ENCODE measurements at places on chromosomes 4 and X.

DNA sequence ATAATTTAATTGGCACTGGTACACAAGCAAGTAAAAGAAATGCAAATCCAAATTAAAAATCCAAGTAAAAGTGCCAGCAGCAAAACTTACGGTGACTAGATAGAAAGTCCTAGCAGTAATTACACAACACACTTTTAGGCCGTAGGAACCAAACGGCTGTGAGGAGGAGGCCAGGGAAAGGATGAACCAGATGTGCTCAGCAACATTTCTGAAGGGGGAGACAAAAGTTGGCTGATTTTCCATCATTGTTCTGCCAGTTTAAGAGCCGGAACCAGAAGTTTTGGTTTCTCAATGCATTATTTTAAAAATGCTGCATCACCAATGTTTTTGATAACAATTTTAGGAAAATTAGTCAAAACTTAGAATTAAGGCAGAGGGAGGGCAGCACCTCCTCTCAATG, 68.7 kb upstream of the ENPP6 start:
- no peak for DNase-seq

DNA sequence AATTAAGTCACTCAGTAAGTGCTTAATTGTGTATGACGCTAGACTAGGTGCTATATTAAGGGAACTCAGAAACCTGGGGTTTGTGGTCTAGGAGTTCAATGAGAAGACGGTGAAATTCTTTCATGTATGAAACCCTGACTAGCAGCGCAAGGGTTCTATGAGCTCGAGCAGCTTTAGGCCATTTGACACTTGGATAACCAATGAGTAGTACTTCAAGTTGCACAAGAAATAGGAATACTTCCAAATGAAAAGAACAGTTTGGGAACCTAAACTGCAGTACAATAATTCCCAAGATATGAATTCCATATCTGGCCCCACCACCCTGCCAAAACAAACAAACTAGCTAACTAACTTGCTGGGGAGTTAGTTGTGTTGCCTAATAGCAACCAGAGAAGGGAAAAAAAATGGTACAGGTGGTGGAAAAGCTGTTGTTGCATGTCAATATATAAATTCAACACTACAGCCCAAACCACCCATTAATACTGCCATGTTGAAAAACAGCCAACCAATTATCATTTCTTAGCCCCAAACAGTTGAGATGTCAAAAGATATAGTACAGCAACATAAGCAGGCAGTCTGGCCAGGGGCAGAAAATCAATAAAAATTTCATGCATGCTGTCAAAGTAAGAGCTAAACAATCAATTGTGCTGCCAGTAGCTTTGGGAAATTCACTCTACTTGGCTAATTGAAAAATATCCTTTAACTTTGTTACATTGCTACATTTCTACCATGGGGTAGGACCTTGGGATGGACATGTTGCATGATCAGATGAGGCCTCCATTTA, 54.6 kb upstream of the MCF2 start:
- peak; percentile 43 for DNase-seq

DNA sequence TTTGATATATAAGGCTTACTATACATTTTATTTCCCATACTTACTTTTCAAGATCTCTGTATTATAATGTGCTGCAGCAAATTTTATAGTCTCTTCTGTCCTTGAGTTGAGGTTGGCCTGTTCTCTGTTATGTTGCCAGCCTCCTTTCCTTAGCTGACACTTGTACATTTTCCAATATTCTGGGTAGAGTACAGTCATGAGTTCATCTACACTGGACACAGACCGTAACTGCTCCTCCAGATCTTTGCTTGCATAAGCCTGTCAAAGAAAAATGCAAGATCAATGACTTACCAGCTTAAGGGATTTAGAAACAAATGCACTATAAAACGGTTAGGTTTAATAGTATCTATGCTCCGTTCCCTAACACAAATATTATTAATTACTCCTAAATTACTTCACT, 63.2 kb downstream of the VEGFC start:
- DNase-seq, result peak; percentile 39

- DNase-seq, result peak; percentile 9
These were observed 583 bp downstream of the ABHD18 start for GRCh38 chr4:127965803-127966175.

- DNase-seq, result peak; percentile 29
These were observed 547.5 kb downstream of the NLGN4X start for GRCh38 chrX:5681159-5681558.

DNA sequence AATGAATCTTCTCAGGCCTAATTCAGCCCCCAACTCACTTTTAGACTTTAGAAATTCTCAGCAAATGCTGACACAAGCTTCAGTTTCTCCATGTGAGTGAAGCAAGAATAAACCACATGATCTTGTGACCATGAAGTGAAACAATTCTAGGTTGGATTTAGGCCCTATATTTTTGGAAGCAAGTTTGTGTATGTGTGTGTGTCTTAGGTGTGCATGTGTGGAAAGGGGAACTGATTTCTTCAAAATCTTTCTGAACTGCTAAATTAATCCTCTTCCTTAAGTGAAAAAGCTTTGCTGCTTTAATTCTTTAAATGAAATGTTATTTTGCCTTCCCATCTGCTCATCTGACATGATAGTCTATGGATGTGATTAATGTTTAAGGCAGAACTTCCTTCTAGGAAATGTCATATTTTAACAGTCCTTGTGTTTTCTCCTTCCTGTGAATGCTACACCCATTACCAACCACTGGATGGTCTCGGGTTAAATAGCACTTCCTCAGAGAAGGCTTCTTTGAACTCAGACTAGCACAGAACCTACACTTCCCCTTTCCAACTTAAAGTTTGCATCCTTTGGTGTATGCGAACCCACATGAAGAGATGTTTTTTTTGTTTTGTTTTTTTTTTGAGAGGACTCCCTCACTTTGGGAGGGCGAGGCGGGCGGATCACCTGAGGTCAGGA, 1.2 kb upstream of the TMEM144 start:
- no peak for DNase-seq

GRCh38 chrX:23756165-23756564, 13.1 kb upstream of the ACOT9 start:
- DNase-seq, result peak; percentile 46

DNA sequence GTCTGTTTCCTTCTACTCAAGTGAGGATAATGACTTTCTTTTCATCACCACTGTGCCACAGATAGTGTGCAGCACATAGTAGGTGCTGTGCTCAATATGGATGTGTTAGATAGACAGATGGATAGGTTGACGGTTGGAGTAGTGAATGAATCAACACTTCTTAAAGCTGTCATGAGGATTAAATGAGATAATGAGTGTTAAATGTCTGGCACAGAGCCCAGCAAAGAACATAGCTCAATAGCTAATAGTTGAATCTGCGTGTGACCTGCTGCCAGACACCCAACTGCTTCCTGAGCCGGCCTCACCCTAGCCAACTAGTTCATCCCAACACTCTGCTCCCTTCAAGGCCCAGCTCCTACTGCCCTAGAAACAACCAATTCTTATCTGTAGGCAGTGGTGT, 67.7 kb upstream of the PJA1 start:
- DNase-seq, result no peak

DNA sequence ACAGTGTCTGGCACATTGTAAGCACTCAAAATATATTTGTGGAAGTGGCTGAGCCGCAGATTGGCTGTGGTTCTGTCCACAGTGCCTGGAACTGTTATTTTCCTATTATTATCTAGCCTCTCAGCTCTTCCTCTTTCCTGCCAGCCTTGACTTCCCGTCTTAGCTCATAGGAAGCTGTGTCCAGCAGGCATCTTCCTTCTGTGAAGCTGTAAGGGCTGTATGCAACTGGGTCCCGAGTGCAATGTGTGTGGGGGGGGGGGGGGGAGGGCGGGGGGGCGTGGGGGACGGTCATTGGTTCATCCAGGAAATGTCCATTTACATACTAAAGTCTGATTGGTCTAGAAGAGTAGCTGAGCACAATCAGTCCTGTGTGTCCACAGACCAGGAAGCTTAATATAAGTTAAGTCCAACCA, 210.7 kb downstream of the PDGFRA start:
- peak; percentile 19 for DNase-seq

GRCh38 chr4:150461957-150462356, 120.0 kb upstream of the MAB21L2 start:
- DNase-seq, result no peak

GRCh38 chr4:96383349-96383748, 543.5 kb downstream of the PDHA2 start:
- DNase-seq, result no peak

DNA sequence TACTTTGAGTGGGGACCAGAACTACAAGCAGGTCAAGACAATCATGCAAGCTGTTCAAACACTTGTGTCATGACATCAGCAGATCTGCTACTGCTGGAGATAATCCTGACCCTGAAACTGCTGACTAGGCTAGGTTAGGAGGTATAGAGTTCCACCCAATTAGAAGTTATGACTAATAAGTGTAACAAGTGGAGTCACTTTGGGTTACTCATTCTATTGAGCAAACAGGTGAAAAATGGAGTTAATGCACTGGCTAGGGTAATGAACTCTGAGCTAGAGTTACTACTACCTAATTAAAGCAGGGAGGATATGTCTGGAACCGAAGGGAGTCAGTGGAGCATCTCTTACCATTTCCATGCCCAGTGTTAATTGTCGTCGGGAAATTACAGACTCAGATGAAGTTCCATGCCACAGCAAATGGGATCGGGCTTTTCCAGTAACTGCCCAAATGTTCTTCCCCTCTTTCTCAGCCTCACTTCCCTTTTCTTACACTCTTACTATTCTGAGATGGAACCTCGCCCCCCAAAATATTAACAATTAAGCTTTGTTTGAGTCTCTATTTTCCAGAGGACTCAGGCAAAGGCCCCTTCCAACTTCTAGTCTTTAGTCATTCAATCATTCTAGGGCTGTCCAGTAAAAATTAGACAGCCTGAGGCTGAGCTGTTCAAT, 19.8 kb upstream of the MANBA start:
- no peak for DNase-seq

GRCh38 chr4:5751666-5752375, 40.8 kb downstream of the EVC start:
- DNase-seq, result no peak

DNA sequence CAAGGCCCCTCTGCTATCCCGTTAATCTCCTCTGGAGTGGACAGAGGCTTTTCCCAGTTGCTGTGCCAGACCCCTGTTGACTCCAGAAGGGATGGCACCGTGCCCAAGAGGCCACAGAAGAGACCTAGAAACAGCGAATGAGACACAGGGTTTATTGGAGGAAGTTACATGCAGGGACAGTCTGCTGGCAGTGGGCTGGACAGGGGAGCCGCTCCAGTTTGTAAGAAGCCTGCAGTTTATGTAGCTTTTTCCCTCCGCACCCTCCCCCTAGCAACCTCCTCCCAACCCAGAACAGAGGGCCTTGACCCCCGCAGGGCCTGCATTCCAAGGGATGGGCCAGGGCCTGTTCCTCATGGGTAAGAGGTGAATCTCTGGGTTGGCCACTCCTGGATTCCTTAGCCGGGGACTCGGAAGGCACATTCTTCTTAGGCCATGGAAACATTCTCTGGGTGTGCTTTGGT, 216.8 kb upstream of the PSAPL1 start:
- peak; percentile 37 for DNase-seq

GRCh38 chr4:41039317-41039716, 175.0 kb downstream of the APBB2 start:
- peak; percentile 30 for DNase-seq

GRCh38 chrX:105822138-105823091, at the start of gene NRK:
NRK (plus strand) TSS chrX:105822539; CDS start chrX:105822846, 307 bp downstream.
- DNase-seq, result no peak

GRCh38 chrX:38675856-38676255, 114.5 kb downstream of the TSPAN7 start:
- no peak for DNase-seq

- no peak for DNase-seq
These were observed 675.4 kb downstream of the RAPGEF2 start for GRCh38 chr4:159778298-159778697.

GRCh38 chr4:85222561-85222960, 252.4 kb upstream of the ARHGAP24 start:
- DNase-seq, result no peak

DNA sequence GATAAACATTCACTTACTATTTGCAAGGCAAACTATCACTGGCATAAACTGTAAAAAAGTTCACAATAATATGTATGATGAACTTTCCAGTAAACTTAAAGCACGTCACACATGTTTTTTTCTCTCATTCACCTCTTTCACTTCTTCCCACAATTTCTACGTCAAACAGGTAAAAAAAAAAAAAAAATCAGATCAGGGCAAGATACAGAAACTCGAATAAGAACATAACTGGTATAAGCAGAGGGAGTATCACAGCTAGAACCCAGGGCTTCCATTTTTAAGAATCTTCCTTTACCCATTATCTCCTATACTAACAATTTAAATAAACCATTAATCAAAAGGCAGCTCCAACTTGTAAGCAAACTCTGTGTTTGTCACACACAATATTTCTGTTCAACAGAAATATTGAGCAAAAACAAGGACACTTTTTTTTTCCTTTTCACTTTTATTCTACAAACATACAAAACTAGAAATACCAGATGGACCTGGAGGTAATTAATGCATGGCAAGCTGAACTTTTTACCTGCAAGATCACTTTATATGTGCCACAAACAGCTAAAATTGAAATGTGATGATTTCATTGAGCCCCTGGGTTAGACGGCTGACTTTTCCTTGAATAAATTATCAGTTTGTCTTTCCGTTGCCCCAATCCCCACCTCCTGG, 47.5 kb upstream of the NSUN7 start:
- DNase-seq, result no peak
